T1000 (cell line): ENCODE measurements at places on chromosomes 5 and 9.

- peak; percentile 73 for DNase-seq
Observed at GRCh38 chr5:151686674-151687407, at the start of gene SPARC. Gene SPARC, minus strand, starts transcription at chr5:151686915. Its CDS starts 10,727 bp downstream, at chr5:151676188.

GRCh38 chr5:112491257-112491656, 72.2 kb upstream of the EPB41L4A start:
- no peak for DNase-seq

GRCh38 chr9:28921857-28922500, 1348.7 kb upstream of the C9orf72 start:
- DNase-seq, result no peak

DNA sequence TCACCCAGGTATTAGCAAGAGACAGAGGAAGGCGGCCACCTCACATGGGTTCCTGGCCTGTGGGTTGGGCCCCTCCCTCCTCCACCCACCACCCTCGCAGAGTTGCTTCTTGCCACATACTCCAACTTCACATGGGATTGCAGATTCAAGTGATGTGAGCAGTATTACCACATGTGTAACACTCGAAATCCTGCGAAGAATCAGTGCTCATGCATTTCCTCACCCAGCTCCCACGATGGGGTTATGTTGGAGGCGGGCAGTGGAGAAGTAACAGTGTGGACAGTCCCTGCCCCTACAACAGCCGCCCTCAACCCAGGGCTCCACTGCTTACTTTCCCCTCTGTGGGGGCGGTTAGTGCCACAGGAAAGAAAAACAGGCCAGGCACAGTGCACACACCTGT, 3.9 kb upstream of the FBP1 start:
- DNase-seq, result no peak
